ENCODE measurements at places on chromosomes 2 and 18.
A peak's percentile ranks its signal among the peaks of the same experiment; 100 is the strongest.

- peak; percentile 23 for DNase-seq
Measured at GRCh38 chr18:62420151-62420512, 95.0 kb downstream of the TNFRSF11A start.

GRCh38 chr2:211468877-211469663 is 912.7 kb downstream of the CPS1 start:
- DNase-seq = no peak

- DNase-seq = no peak
Measured at GRCh38 chr2:240958366-240959213, 39.8 kb upstream of the SNED1 start.

DNA sequence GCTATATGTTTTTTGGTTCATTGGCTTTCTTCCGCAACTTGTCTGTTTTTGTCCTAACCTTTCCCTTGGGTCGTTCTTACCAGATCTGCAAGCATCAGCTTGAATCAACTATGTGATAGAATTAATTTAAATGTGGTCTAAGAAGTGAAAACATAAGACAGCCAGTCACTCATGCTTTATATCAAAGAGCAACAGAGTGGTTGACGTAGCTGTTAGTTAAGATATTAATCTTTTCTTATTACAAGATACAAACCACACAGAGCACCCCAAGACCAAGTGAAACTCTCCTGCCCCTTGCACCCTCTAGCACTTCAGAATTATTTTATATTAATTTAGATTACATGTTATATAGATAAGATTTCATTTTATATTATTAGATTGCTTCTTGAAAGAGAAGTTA is 15.2 kb downstream of the IL18RAP start:
- no peak for DNase-seq

DNA sequence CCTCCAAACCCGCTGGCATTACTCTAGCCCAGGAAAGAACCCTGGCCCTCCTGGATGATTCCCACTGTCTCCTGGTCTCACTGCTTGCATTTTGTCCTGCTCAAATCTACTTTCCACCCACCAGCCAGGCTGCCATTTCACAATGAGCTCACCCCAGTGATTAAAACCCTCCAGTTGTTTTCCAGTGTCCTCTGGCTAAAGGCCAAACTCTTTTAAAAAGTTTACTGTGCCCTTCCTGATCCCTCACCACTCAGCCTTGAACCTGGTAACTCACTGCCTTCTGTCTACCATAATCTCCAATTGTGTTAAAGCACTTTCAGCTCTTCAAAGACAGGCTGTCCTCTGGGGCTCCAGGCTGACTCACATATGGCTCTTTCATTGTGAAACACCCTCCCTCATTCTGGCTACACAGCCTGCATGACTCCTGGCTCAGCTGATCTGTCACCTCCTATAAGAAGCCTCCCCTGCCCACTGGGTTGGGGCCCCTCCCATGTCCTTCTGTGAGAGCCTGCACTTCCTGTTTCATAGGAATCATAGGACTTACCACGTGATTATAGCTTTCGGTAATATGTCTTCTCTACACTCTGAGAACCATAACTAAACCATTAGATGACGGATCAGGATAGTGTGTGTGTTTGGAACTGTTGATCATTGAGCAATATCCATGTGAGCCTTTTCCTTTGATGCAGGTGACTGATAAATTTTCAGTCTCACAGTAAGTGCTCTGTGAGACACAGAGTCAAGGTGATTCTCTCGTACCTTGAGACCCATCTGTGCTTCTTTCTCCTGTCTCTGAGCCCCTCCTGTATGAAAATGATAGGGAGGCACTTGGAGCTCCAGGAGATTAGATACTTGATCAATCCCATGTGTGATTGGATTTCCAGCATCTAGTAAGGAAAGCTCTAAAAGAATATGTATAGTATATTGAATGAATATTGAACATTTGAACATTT is 590.8 kb upstream of the ID2 start:
- DNase-seq = peak; percentile 55

DNA sequence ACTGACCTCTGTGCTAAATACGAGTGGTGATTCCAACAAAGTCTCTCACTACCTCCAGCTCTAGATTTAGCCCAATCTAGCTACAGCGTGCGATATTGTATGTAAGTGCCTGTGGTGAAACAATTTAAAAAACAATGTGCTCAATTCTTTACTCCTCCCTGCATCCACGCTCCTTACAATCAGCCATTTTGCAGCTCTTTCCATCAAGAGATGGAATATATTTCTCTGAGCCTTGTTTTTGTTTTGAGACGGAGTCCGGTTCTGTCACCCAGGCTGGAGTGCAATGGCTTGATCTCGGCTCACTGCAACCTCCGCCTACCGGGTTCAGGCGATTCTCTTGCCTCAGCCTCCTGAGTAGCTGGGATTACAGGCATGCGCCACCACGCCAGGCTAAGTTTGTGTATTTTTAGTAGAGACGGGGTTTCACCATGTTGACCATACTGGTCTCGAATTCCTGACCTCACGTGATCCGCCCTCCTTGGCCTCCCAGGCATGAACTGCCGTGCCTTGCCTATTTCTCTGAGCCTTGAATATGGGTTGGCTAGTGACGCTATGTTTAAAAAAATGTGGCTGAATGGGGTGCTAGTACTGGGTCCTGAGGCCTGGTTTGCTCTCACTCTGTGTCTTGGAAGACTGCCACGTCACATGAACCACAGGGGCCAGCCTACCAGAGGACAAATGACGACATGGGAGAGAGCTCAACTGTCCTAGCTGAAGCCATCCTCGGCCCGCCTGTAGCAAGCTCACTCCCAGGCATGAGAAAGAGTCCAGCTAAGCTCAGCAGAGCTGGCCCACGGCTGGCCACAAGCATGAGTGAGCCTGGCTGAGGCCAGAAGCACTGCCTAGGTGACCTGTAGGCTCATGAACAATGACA is 14.8 kb downstream of the WDFY1 start:
- no peak for DNase-seq

DNA sequence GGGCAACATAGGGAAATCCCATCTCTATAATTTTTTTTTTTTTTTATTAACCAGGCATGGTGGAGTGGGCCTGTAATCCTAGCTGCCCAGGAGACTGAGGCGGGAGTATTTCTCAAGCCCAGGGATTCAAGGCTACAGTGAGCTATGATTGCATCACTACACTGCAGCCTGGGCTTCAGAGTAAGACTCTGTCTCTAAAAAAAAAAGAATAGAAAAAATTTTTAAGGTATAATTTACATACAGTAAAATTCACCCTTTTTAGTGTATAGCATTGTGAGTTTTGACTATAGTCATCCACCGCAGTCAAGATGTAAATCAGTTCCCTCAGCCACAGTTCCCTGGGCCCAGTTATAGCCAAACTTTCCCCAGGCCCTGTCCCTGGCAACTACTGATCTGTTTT is 57.1 kb upstream of the MSH6 start:
- no peak for DNase-seq

GRCh38 chr2:74414441-74414840 is 7.0 kb downstream of the C2orf81 start:
- no peak for DNase-seq

DNA sequence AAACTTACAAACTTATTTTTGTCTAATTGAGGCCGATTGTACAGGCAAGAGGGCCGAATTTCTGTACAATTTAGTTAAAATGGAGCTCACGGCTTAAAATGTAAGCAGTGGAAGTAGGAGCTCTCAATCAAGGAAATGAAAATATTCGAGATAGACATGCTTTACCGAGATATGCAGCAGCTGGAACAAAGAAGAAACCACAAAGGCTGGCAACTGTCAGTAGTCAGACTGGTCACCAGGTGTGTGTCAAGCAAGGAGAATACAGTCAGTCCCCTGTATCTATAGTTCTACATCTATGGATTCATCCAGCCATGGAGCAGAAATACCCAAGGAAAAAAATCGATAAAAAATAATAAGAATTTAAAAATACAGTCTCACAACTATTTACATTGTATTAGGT is 122.6 kb downstream of the WDSUB1 start:
- no peak for DNase-seq

DNA sequence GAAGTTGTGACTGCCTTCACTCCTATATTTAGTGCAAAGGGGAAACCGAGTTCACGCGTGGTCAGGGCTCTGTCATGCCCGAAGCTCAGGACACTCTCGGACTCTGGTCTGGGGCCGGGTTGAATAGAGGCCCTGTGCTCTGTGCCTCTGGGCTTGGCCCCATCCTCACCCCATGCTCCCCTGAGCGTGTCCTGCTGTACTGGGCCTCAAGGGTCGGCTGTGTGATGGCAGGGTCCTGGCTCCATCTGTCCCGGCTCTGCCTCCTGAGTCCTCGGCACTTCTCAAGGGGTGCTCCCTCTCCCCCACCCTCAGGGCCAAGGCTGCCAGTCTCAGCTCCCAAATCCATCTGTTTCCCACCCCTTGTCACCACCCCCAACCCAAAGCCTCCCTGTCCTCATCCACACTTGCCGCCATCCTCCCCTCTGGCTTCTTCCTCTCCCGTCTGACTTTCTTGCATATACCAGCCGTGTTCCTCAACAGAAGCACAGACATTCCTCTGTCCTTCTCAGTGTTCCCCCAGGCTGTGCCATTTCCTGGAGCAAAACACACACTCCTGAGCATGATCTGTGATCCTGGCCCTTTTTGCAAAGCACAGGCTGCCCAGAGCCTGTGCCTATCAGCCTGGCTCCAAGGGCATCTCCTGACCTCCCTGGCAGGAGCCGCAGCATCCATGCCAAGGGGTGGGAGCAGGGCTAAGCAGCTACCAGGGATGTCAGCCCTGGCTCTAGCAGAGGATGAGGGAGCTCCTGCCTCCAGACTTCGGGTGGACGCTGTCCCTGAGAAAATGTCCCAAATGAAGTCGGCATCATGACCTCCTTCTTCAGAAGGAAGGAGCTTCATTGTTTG is 64.2 kb upstream of the OTOS start:
- no peak for DNase-seq

GRCh38 chr2:105391763-105392662 is 6.8 kb downstream of the FHL2 start:
- no peak for DNase-seq

DNA sequence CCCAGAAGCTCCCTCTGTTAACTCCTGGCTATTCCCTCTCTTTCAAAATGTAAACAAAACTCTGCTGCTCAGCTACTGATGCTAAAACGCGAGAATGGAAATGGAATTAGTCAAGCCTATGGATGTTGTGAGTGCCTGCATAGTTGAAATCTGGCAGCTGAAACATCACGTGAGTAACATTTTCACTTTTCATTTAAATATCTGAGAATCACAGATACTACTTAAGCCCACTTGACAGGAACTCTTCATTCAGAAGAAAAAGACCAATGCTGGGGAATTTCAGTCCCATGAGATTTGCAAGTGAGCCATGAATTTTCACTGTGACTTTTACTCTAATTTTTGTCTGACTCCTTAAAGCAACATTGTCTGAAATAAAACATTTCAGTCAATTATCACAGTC is 215.3 kb upstream of the SESTD1 start:
- no peak for DNase-seq

GRCh38 chr18:11268153-11268552 is 118.8 kb upstream of the PIEZO2 start:
- no peak for DNase-seq

DNA sequence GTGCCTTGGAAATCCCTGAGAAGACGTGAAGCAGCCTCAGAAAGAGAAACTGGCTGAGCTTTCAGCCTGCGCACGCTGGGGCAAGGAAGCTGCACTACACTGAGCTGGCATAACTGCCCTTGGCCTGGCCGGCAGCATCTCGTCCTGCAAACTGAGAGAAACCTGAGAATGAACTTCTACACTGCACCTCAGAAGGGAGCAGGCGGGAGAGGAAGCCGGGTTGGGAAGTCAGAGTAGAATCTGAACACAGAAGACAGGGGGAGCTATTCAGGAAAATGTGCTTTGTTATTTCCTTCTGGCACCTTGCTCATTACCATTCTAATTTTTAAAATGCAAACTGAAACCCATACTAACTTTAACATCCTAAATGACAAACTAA is 70.9 kb downstream of the ZEB2 start:
- no peak for DNase-seq

Data from activated T-cell treated with anti-CD3 and anti-CD28 coated beads for 24 hours (primary cell).